ENCODE measurements at places on chromosomes 1 and 21.
A peak's percentile ranks its signal among the peaks of the same experiment; 100 is the strongest.

DNA sequence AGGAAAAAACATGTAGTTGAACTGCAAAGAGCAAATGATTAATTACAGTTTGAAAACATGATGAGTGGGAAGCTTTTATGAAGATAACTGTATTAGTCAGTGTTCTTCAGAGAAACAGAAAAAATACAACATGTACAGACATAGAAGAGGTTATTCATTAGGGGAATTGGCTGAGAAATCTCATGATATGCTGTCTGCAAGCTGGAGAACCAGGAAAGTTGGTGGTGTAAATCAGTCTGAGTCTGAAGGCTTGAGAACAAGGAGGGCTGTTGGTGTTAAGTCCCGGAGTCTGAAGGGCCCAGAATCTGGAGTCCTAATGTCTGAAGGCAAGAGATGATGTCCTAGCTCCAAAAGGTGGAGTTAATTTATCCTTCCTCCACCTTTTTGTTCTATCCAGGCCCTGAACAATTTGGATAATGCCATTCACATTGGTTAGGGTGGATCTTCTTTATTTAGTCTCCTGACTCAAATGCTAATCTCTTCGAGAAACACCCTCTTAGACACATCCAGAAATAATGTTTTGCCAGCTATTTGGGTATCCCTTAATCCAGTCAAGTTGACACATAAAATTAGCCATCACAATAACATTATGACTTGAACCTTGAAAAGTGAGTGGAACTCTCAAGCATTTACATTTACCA, 672.9 kb upstream of the PTBP2 start:
- DNase-seq = no peak

DNA sequence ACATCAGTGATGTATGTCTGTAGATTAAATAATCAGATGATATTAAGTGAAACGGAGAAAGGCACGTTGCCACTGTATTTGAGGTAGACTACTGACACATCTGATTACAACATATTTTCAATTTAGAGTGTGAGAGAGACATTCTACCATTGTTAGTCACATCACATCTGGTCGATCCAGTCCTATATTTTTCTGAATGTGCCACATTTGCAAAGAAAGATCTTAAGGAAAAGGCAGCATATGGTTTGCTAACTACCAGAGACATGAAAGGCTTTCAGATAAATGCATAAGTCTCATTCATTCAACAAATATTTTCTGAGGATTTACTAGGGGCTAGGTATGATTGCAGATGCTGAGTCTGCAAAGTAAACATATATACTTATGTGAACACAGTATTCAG, 114.3 kb upstream of the RUNX1 start:
- DNase-seq = no peak

DNA sequence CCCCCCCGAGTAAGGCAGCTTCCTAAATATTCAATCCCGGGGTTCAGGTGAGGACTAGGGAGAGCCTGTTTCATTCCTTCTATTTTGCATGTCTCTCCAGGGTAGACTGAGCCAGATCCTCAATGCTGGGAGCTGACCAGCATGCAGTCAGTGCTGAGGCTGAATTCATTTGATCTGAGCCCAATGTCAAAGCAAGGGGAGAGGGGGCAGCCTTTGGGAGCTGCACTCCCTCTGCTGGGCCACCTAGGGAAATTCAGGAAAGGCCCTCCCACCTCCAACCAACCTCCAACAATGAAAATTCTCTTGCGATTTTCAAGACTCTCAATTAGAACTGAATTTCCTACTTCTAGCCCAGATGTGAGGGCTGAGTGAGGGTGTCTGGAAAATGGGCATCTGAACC, 371.2 kb downstream of the NPHP4 start:
- DNase-seq = no peak

DNA sequence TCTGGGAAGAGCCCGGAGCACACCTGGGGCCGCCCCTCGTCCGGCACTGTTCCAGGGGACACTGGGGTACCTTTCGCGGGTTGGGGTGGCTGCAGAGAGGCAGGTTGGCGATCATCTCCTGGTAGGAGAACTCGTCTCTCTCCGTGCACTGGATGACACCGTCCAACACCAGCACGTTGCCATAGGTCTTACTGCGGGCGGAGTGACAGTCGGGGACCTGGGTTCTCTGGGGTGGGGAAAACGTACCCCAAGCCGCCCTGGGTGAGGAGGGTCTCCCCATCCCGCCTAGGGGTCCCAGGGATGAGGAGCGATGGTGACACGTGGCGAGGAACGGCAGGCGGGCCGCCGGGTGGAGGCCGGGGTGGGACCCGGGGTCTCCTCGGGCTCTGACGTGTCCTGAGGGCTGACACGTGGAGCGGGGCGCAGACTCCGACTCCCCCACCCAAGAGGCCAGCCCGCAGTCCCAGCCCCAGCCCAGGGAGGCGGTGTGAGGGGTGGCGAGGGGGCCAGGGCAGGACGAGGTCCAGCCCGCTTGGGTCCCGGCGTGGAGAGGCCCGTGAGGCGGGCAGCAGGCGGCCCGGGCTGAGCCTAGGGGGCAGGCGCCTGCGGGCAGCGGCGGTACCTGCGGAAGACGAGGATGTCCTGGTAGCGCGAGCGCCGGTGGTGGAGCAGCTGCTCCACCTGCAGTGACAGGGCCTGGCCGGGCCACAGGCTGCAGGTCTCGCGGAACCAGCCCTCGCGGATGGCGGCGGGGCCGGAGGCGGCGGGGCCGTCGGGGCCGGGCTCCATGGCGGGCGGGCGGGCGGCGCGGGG, 457 bp downstream of the SRM start:
- no peak for DNase-seq

DNA sequence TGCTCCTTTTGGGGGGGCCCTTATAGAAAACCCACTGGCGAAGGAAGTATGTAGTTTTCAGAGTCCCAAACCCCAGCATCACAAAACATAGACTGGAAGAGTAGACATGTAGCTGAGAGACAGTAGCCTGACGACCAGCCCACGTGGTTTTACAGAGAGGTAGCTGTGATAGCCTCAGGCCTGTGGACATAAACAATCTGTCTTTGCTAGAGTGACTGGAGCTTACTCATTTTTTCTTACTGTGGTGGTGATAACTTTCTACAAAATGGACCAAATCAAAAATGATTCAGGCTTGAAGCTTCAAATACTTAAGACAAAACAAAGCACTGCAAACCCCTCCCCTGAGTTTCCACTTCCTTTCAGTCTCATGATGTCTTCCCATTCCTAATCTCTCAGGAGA, 497.0 kb downstream of the RWDD3 start:
- no peak for DNase-seq

DNA sequence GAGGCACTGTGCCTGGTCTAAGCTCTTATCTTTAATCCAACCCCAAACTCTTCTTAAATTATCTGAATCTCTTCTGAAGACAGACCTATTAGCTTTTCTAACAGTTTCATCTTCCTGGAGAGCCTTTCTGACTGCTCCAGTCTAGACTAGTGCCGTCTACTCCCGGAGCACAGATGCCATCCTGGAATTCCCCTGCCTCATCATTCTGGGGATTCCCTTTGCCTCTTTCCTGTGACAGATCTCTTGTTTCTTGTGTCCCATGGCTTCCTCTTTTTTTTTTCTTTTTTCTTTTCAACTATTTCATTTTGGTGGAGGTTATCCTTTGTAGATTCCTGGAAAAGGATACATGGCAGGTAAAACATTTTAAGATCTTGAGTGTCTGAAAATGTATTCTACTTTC, 11.7 kb downstream of the SEMA4A start:
- no peak for DNase-seq

DNA sequence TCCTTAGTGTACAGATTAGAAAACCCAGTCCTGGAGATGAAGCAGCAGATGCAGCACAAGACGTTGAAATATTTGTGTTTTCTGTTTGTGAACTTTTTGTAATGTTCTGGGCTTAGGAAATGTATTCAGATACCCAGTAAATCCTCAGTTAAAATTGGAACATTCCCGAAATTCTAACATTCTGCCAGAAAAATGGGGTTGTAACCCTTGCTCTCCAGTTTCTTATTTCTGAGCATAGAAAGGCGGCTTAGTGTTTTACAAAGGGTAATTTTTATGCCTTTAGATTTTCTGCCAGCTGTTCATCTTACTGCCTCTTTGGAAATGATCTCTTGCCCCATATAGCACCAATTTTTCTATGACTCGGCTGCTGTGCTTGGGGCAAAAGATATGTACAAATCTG, 20.6 kb downstream of the DDI2 start:
- no peak for DNase-seq

GRCh38 chr1:8090241-8090702, 64.2 kb upstream of the ERRFI1 start:
- DNase-seq = no peak

GRCh38 chr1:187842406-187843165, 1013.8 kb downstream of the PLA2G4A start:
- no peak for DNase-seq

DNA sequence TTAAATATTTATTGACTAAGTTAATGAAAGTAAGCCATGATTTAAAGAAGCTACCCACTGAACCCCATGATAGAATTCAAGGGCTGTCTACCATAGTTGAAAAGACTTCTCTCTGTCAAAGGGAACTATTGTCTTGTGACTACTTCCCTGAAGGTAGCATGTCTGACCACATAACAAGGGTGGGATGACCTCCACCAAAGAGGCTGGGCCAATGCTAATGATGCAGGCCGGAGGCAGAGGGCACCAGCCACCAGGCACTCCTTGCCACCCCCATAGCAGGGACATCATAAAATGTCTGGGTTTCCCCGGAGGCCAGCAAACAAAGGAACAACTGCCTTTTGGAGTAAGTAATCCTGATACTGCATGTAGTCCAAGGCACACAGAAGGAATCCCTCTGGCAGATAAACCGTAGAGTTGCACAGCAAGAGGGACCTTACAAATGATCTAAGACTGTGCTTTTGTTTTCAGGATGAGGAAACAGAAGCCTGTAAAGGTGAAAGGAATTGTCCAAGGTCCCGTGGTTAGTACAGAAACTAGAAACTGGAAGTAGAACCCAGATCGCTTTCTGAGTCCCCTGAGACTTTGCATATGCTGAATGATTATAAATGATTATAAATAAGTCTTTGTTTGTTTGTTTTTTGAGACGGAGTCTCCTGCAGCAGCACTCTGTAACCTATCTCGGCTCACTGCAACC, 33.5 kb upstream of the ITPKB start:
- no peak for DNase-seq

- no peak for DNase-seq
Measured at GRCh38 chr1:12507631-12508030, 110.4 kb downstream of the DHRS3 start.

GRCh38 chr1:181128592-181129497, 40.3 kb downstream of the IER5 start:
- DNase-seq = no peak

- DNase-seq = no peak
Measured at GRCh38 chr21:43029785-43030184, 45.9 kb downstream of the CBS start.

GRCh38 chr1:89363638-89364536, at the start of gene GBP6:
TSS of gene GBP6 (plus strand) at chr1:89364059. CDS start at chr1:89368552, 4,493 bp downstream.
- no peak for DNase-seq

DNA sequence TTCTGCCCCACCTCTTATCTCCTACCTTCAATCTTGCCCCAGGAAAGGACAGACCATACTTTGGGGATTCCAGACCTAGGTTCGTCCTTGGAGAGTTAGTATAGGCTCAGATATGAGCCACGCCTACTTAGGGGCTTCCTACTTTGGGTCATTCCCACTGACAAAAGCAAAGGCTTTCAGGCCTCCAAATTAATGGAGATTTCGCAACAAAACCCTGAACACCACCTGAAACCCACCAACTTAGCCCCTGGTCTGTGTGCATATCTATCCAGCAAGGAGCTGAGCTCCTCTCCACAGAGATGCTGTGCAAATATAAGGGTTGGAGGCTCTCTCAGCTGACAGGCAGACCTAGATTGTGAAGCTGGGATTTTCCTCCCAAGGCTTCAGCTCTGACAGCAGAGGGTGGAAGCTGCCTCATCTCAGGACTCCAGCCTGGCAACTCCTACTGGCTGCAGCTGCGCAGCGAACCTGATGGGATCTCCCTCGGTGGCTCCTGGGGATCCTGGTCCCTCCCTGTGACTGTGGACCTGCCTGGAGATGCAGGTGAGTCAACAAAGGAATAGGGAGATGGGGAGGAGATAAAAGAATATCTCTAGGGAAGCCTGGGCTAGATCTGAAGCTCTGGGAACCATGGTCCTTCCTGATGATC, 2.1 kb downstream of the MPL start:
- DNase-seq = no peak

- DNase-seq = peak; percentile 66
Measured at GRCh38 chr21:42818328-42818749, 61.0 kb downstream of the WDR4 start.

GRCh38 chr1:43554444-43554992, 23.8 kb downstream of the PTPRF start:
- peak; percentile 61 for DNase-seq

GRCh38 chr1:157575744-157576143, 22.1 kb downstream of the FCRL4 start:
- DNase-seq = no peak

- no peak for DNase-seq
Measured at GRCh38 chr1:162717548-162718184, 72.8 kb upstream of the HSD17B7 start.

GRCh38 chr21:44946254-44947041, 6.6 kb downstream of the SLX9 start:
- no peak for DNase-seq

DNA sequence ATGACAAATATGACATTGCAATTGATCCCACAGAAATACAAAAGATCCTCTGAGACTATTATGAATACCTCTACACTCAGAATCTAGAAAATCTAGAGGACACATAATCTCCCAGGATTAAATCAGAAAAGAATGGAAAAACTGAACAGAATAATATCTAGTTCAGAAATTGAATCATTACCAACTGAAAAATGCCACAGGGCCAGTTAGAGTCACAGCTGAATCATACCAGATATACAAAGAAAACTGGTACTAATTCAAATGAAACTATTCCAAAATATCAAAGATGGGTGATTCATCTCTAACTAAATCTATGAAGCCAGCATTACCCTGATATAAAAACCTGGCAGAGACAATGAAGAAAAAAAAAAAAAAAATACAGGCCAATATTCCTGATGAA, 149.3 kb downstream of the BRINP3 start:
- DNase-seq = no peak

DNA sequence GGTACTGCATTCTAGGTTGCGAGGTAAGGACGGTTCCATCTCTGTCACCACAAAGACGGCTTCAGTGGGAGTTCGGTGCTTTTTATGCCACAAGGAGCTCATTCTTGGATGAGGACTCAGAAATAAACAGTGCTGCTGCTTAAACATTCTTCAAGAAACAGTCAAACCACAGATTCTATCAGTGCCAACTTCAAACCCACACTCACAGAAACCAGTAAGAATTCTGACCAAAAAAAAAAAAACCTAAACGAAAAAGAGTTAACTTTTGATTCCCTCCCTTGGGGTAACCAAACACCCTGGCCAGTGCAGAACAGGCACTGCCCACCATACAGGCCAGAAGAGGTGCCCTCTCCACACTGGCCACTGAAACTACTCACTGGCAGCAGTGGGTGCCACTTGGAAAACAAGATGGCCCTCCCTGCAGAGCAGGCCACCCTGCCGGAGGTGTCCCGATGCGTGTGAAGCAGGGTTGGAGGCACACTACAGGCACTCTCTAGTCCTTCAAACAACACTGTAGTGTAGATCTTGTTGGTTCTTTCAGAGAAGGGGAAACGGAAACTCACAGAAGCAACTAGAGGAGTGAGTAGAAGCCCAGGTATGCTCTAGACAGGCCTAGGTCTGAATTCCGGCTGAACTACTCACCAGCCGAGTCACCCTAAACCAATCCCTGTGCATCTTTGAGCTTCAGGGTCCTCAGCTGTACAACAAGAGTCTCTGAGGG, 87.3 kb upstream of the TLR5 start:
- peak; percentile 55 for DNase-seq
